ENCODE measurements at places on chromosomes 5 and 9. TPM values are rescaled to one million over a fixed set of nuclear protein-coding genes. Genes with fewer than 3 reads are reported as not detected.

ADAMTS12 gene
- not detected for total RNA-seq

IL13 gene
- total RNA-seq = 16.3 TPM

- H3K4me3 ChIP-seq = no peak overlapping the region
- H3K36me3 ChIP-seq = peaks cover 3% of the 10 kb centered on the region
- peaks cover 18% of the 10 kb centered on the region for H3K4me1 ChIP-seq
- no peak overlapping the region for H3K27ac ChIP-seq
- no peaks in the 10 kb centered on the region for H3K27me3 ChIP-seq
- no peak for DNase-seq
These were observed 125.9 kb upstream of the ANKRD55 start for GRCh38 chr5:56358703-56359681.

AMBP gene
- not detected for total RNA-seq

SLC6A19 gene
- not detected for total RNA-seq

FAM151B gene
- not detected for total RNA-seq

- no peak overlapping the region for H3K27ac ChIP-seq
- no peaks in the 10 kb centered on the region for H3K36me3 ChIP-seq
- H3K4me1 ChIP-seq = peaks cover 4% of the 10 kb centered on the region
- H3K4me3 ChIP-seq = no peak overlapping the region
- no peak for DNase-seq
These were observed 21.6 kb upstream of the RASA1 start for GRCh38 chr5:87246061-87246460.

DNA sequence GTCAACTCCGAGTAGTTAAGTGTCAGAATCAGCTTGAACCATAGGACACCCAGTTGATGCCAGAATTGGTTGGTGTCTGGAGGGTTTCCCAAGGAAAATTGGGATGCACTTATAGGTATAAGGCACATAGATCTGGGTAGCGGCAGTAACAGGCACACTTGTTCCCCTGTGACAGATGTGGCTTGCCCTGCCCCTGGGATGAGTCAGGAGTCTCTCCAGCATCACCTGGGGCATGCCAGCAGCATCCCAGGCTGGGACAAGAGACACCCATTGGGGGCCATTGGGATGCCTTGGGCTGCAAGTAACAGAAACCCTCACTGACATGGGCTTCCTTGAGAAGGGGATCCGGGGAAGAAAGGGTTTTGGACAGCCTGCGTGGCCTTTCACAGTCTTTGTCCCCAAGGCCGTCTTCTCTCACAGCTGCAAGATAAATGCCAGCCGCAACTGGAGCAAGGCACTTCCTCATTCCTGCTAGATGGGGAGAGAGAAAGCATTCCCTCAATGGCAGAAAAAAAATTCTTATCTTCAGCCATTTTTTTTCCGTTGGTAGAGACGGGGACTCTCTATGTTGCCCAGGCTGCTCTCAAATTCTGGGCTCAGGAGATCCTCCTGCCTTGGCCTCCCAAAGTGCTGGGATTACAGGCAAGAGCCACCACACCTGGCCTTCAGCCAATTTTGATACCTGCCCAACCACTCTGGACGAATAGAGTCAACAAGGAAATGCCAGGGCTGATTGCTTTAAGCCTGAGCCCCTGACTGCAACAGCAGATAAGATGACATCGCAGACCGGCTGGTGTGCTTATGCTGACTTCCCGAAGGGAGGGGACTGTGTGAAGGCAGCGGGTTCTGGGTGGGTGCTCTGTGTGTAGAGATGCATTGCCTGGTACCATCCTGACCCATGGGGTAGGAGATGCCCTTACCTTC is 13.3 kb upstream of the RNF130 start:
- no peaks in the 10 kb centered on the region for H3K36me3 ChIP-seq
- H3K4me1 ChIP-seq = peaks cover 37% of the 10 kb centered on the region
- no peak for DNase-seq
- peaks cover 20% of the 10 kb centered on the region for H3K27me3 ChIP-seq
- no peak overlapping the region for H3K4me3 ChIP-seq

DNA sequence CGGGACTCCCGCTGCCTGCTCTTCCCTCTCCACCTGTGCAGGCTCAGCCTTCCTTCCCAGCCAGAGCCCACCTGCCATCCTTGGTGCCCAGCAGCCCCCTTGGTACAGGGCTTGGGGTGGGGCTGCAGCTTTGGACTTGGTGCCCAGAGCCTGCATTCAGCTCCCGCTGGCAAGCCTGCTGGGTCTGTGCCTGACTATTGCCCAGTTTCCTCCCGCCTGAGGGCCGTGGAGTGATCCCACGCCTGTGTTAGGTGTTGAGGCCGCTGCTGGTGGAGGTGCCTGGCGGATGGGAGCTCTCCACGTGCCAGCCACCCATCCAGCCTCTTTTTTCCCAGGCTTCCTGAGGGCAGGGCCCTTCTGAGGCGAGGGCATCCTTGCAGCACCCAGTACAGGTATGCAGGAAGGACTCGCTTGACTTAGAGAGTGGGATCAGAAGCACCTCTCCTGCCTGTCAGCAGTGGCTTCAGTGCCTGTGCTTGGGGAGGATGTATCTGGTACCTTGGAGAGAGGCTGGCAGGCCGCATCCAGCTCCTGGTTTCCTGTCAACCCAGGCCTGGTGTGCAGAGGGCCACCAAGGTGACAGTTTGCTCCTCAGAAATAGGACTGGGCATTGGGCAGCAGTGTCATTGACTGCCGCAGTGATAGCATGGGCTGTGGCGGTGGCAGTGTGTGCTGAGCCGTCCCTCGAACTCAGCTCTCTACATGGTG is 7.8 kb downstream of the RXRA start:
- H3K27me3 ChIP-seq = no peaks in the 10 kb centered on the region
- no peak overlapping the region for H3K4me3 ChIP-seq
- H3K4me1 ChIP-seq = no peaks in the 10 kb centered on the region
- DNase-seq = no peak

DNA sequence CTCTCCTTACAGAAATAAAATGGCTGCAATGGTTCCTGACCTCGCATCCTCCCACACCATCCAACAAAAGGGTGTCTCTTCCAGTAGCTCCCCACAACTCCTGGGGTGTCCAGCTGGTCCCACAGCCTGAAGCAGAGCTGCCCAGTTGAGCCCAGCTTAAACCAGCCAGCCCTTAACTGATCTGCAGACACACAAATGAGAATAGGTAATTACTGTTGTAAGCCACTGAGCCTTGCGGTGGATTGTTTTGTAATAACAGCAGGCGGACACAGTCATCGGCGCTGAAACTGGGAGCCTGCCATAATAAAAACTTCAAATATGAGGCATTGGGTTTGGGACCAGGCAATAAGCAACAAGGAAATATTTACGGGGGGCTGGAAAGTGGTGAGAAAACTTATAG is 10.4 kb upstream of the ZBTB43 start:
- no peaks in the 10 kb centered on the region for H3K36me3 ChIP-seq
- H3K27me3 ChIP-seq = peaks cover 26% of the 10 kb centered on the region
- no peak overlapping the region for H3K27ac ChIP-seq

PTGER4 gene
- 59.5 TPM for total RNA-seq

CCDC171 gene
- 4.9 TPM for total RNA-seq

SPINK1 gene
- total RNA-seq = not detected

- H3K4me3 ChIP-seq = no peak overlapping the region
- H3K36me3 ChIP-seq = no peaks in the 10 kb centered on the region
- H3K4me1 ChIP-seq = no peaks in the 10 kb centered on the region
- no peak for DNase-seq
- H3K27ac ChIP-seq = no peak overlapping the region
- H3K27me3 ChIP-seq = no peaks in the 10 kb centered on the region
These were observed 57.9 kb upstream of the CNOT6 start for GRCh38 chr5:180436275-180436674.

- no peaks in the 10 kb centered on the region for H3K27me3 ChIP-seq
- peaks cover 60% of the 10 kb centered on the region for H3K4me1 ChIP-seq
- peak overlapping the region; percentile 55 for H3K27ac ChIP-seq
- peaks cover 12% of the 10 kb centered on the region for H3K36me3 ChIP-seq
These were observed 8.4 kb upstream of the PHYHD1 start for GRCh38 chr9:128912270-128912853.

DNA sequence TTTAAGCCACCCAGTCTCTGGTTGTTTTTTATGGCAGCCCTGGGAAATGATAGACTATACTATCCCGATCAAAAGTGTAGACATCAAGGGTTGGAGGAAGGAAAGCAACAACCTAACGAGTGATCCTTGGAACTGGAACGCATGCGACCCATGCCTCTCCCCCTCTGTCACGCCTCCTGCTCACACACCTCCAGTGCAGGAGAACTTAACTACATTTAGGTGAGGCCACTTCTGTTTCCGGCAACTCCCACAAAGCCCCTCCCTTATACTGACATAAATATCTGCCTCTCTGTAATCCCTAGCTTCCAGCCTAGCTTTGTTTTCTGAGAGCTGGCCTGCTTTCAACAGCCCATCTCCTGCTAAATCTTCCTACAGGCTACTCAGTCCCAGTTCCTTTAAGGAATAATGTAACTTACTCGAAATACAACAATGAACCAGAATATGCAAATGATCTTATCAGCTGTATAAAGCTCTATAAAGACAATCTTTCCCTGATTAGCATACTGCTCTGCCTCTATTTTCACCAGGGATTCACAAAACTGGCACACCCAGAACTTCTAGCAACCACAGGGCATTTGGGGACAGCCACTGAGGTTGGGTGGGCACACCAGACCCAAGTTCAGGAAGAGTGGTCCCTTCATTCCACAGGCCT is 73.9 kb downstream of the GABBR2 start:
- no peak overlapping the region for H3K4me3 ChIP-seq
- no peak overlapping the region for H3K27ac ChIP-seq
- H3K27me3 ChIP-seq = no peaks in the 10 kb centered on the region
- DNase-seq = no peak
- H3K36me3 ChIP-seq = no peaks in the 10 kb centered on the region
- no peaks in the 10 kb centered on the region for H3K4me1 ChIP-seq

DNA sequence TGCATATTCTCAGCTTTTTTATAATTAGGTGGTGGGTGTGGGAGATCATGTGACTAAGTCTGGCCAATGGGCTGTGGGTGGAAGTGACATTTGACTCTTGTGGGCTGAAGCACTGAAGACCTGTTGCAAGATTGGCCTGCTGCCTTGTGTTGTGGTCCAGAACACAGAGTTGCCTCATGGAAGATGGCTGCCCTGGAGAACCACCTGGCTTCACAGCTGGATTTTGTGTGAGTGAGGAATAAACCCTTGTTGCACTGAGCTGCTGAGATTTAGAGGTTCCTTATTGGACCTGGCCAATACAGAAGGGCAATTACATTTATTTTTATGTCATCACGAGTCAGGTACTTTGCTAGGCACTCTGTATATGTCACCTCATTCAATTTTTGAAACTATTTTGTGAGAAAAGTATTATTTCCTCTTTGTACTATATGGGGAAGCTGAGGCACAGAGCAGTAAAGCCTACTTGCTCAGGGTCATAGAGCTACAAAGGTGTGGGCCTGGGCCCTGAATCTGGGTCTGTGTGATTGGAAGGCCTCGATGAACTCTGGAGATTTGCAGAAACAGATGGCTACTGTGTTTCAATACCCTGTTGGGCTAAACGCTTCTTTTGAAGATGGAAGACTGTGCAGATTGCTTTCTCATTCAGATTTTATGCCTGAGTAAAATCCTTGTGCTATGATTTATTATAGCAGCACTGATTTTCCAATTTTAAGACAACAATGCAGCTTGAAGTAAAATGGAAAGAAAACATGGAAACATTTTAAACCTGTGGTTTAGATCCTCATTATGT is 71.2 kb upstream of the TBC1D2 start:
- no peaks in the 10 kb centered on the region for H3K4me1 ChIP-seq
- H3K4me3 ChIP-seq = no peak overlapping the region
- no peaks in the 10 kb centered on the region for H3K27me3 ChIP-seq
- DNase-seq = no peak
- H3K36me3 ChIP-seq = no peaks in the 10 kb centered on the region

All from activated T-cell treated with anti-CD3 and anti-CD28 coated beads, Interleukin-2, amount 50 U/mL, for 72 hours (primary cell).